ENCODE measurements at places on chromosomes 6 and 20. TPM values are rescaled to one million over a fixed set of nuclear protein-coding genes. Genes with fewer than 3 reads are reported as not detected.

- no peak overlapping the region for H3K4me3 ChIP-seq
- H3K27me3 ChIP-seq: peaks cover 2% of the 10 kb centered on the region
- H3K27ac ChIP-seq: no peak overlapping the region
- peak; percentile 79 for DNase-seq
- H3K4me1 ChIP-seq: no peaks in the 10 kb centered on the region
These were observed 139.1 kb downstream of the KIF16B start for GRCh38 chr20:16434062-16434664.

DNA sequence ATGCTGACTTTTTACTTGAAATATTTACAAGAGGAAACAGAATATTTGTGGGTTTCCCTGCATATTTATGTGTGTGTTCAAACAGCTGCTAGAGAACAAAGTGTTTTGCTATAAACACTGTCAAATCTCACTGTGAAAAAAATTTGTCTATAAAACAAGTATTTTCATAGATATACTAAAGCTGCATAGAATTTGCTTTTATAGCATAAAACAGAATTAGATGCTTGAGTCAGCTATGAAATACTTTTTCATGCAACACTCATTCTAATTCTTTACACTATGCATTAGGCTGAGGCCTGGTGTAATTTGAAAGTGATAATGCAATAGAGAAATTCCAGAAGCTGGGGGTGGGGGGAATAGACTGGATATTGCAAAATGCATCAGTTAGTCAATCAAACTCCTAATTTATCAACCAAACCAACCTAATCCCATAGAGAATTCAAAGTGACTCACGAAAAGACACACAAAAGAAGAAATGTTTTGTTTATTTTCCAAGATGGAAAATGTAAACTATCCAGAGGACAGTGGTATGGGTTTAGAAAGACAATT lies 148.2 kb downstream of the LAMA2 start:
- DNase-seq: no peak
- H3K4me3 ChIP-seq: no peak overlapping the region
- no peak overlapping the region for H3K27ac ChIP-seq
- peaks cover 1% of the 10 kb centered on the region for H3K27me3 ChIP-seq

GRCh38 chr6:44575644-44576043 lies 188.1 kb downstream of the CDC5L start:
- DNase-seq: no peak
- H3K36me3 ChIP-seq: peaks cover 4% of the 10 kb centered on the region
- no peak overlapping the region for H3K4me3 ChIP-seq
- H3K27ac ChIP-seq: no peak overlapping the region

- no peak overlapping the region for H3K4me3 ChIP-seq
- no peak overlapping the region for H3K27ac ChIP-seq
- no peaks in the 10 kb centered on the region for H3K36me3 ChIP-seq
- no peak for DNase-seq
- H3K4me1 ChIP-seq: peaks cover 5% of the 10 kb centered on the region
These were observed 40.1 kb downstream of the TRMT6 start for GRCh38 chr20:5910186-5910585.

DNA sequence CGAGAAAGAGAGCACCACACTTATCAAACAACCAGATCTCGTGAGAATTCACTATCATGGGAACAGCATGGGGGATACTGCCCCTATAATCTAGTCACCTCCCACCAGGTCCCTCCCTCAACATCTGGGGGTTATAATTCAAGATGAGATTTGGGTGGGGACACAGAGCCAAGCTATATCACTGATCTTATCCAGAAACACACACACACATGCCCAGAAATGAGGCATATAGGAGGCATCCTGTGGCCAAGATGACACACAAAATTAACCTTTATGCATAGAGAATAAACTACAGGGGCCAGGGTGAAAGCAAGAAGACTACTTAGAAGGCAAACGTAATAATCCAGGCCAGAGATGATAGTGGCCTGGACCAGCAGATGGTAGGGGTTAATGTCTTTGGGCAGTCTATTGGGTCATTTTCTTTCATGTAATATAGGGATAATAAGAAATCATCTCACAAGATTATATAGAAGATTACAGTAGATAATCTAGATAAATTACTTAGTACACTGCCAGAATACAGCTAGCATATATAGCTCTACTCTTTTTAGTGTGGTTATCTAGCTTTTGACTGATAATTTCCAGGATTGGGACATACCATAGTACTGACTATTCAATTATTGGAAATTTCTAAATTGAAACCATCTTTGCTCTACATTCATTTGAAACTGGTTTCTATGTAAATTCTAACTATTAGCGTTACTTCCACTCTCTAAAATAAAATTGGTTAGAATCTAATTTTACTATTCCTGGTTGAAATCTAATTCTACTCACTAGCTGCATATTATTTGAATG lies 20.0 kb downstream of the RNF144B start:
- DNase-seq: no peak
- H3K27me3 ChIP-seq: peaks cover 5% of the 10 kb centered on the region
- peaks cover 33% of the 10 kb centered on the region for H3K4me1 ChIP-seq
- H3K27ac ChIP-seq: peak overlapping the region; percentile 3
- H3K4me3 ChIP-seq: peak overlapping the region; percentile 73

The FAM184A gene
- total RNA-seq: 134 TPM

The CCN6 gene
- total RNA-seq: not detected

All from endothelial cell (in vitro differentiated cells).